Activated naive CD8-positive, alpha-beta T cell treated with anti-CD3 and anti-CD28 coated beads for 36 hours (primary cell): ENCODE measurements at places on chromosomes 16 and 17.
A peak's percentile ranks its signal among the peaks of the same experiment; 100 is the strongest.

DNA sequence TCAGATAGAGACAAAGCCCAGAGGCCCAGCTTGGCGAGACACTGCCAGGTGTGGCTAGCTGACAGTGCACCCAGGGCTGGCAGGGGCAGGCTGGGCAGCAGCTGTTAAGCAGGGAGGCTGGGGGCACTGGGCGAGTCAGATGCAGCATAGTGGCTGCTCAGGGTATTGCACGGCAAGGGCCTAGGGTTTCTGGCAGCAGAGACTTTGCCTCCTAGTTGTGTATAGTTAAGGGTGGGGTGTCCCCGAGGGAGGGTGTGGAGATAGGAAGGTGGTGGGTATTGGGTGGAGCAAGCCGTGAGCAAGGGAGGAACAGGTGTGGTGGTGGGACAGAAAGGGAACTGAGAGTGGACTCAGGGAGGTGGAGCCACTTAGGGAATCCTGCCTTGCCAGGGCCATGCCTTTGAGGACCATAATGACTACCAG lies 66.0 kb downstream of the SMPD3 start:
- DNase-seq, result peak; percentile 35

DNA sequence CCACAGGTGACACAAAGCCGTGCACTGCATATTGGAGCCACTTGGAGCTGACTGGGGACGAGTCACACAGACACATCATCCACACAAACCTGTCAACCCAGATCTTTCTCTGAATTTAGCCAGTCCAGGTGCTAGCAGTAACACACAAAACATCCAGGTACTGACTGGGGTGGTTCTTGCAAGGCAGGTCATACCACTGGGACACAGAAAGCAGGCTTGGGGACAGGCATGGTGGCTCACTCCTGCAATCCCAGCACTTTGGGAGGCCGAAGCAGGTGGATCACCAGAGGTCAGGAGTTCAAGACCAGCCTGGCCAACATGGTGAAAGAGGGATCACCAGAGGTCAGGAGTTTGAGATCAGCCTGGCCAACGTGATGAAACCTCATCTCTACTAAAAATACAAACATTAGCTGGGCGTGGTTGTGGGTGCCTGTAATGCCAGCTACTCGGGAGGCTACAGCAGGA lies 14.9 kb downstream of the ENPP7 start:
- no peak for DNase-seq

- DNase-seq, result no peak
Measured at GRCh38 chr17:63955232-63955631, 17.5 kb downstream of the SCN4A start.

- DNase-seq, result no peak
Measured at GRCh38 chr17:20127360-20128035, 118.3 kb downstream of the SPECC1 start.

DNA sequence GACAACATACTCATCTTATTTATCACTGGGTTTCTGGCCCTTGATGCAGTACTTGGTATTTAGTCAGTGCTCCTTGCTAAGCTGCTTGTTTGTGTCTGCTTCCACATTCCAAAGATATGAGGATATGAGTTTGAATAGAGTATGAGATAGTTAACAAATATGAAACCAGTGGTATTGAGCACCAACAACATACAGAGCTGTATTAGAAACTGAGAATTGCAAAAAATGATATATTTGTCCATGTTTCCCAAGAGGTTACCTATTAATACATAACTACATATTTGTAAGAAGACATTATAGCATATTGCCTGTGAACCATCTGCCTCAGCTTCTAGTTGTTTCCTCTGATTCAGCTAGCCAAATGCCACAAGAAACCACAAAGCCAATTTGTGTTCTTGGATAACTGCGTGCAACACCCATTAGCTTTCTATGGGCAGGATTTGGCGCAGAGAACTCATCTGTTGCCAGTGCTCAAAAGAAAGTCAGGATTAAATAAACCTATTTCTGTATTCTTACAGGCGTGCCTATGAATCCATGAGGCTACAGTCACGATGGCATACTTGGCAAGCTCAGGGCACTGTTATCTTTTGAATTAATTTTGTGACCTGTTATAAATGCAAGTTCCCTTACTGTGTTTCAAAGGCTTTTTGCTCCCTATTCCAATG lies 194.4 kb downstream of the MAP2K6 start:
- DNase-seq, result no peak

DNA sequence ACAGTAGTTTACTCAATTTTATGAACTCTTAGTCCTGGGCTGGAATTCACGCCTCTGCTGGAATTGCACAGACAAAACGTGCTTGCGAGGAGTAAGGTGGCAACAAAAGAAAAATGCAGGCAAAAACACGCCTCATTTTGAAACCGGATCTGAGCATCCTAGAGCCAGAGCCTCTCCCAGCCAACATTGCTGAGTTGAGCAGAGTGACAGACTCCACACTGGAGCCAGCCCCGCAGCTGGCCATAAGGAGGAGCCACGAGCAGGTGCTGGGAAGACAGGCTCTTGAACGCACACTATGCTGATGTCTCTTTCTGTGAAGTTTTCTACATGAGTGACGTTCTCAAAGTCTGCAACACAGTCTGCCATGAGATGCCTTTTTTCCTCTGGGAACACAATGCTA lies 14.6 kb upstream of the HSBP1 start:
- DNase-seq, result no peak

GRCh38 chr16:31130336-31130891 lies 5.1 kb downstream of the PRSS8 start:
- no peak for DNase-seq

- peak; percentile 27 for DNase-seq
Measured at GRCh38 chr17:7046127-7046724, 2.3 kb upstream of the SLC16A11 start.

- DNase-seq, result peak; percentile 62
Measured at GRCh38 chr16:30068750-30069610, 3.4 kb downstream of the ALDOA start.

DNA sequence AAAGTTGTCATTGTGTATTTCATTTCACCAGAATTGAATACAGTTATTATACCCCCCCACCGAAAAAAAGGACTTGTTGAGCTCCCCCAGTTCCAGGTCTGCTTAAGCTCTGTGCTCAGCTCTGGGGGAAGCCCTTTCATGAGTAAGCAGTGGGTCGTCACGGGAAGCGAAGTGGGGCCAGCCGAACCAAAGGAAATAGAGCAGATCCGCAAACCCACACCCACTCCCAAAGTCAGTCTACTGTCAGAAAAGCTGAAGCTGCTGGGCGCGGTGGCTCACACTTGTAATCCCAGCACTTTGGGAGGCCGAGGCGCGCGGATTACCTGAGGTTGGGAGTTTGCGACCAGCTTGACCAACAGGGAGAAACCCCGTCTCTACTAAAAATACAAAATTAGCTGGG lies 50.1 kb downstream of the PECAM1 start:
- no peak for DNase-seq

DNA sequence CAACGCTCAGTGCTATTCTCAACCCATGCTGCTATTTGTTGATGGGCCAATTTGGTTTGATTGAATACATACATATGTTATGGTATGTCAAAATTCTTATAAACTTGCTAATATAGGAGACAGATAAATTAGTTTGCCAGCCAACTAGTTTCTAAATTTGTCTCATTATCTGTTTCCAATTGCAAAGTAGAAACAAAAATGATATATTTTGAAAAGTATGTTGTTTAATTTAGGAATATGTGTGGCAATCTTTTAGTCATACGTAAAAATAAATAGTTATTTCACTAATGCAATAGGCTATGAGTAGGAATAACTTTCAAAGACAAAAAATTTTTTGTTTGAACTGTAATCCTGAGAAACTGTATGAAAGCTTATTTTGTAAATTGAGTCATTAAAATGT lies 210.6 kb upstream of the KCNJ16 start:
- DNase-seq, result no peak

- DNase-seq, result peak; percentile 27
Measured at GRCh38 chr17:30905742-30906100, 317 bp downstream of the TEFM start.

DNA sequence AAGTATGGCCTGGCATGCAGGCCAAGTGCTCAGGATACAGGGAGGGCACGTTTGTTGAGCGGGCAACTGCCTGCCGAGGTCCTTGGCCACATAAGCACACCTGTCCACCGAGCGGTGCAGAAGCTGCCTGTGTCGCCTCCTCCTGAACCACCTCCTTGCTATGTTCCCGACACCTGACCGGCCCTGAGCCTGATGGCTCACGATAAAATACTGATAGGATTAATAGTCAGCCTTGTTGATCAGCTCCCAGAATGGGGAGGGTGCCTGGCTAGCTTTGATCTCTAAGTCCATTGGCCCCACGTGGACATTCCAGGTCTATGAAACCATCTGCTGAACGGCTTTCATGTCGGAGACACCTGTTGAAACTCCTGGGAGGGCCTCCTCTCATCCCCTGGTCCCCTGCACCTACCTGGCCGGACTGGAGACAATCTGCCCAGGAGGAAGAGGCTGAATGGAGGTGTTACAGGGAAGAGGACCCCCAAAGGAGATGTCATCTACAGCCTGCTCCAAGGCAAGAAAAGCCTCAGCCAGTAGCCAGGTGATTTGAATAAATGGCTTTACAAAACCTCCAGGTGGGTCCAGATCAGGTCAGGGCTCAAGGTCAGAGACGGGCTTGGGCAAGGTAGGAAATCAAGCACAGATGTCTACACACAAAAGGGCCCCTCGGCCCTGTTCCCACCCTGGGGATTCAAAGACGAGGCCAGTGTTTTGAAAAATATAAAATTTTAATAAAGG lies 33.4 kb downstream of the AXIN2 start:
- DNase-seq, result no peak

GRCh38 chr17:35167666-35168065 lies 20.0 kb downstream of the UNC45B start:
- no peak for DNase-seq
